AG08396 (cell line): ENCODE measurements at places on chromosomes 3 and 15.

- peak; percentile 93 for DNase-seq
Measured at GRCh38 chr3:8501371-8502131, at the start of gene LMCD1. Gene LMCD1, plus strand, starts transcription at chr3:8501823. Its CDS starts 116 bp downstream, at chr3:8501939.

DNA sequence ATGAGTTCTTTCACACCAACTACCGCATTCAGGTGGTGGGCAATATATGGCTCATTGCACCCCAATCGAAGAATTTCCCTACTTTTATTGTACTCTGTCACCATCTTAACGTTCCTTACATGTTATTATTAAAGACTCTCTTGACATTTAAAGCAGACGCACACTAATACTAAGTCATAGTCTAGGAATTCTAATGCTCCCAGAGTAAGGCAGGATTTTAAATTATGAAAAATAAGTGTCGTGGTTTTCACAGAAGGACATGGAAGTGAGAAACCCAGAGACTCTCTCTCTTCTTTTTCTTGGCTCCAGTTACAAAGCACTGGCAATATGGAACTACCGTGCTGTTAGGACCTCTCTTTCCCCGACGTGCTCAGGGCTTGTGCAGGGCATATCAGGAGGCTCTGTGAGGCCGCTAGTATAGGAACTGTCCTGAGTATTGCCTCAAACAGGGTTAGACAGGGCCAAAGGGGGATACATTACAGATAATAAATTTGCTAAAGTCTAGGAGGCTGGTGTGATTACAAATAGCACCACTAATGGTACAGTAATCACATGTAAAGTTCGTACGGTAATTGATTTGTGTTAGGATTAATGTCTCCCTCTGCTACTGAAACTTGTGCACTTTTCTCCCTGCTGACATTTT, 590.8 kb downstream of the FOXP1 start:
- no peak for DNase-seq

GRCh38 chr3:186193534-186194450, 84.9 kb upstream of the ETV5 start:
- no peak for DNase-seq

DNA sequence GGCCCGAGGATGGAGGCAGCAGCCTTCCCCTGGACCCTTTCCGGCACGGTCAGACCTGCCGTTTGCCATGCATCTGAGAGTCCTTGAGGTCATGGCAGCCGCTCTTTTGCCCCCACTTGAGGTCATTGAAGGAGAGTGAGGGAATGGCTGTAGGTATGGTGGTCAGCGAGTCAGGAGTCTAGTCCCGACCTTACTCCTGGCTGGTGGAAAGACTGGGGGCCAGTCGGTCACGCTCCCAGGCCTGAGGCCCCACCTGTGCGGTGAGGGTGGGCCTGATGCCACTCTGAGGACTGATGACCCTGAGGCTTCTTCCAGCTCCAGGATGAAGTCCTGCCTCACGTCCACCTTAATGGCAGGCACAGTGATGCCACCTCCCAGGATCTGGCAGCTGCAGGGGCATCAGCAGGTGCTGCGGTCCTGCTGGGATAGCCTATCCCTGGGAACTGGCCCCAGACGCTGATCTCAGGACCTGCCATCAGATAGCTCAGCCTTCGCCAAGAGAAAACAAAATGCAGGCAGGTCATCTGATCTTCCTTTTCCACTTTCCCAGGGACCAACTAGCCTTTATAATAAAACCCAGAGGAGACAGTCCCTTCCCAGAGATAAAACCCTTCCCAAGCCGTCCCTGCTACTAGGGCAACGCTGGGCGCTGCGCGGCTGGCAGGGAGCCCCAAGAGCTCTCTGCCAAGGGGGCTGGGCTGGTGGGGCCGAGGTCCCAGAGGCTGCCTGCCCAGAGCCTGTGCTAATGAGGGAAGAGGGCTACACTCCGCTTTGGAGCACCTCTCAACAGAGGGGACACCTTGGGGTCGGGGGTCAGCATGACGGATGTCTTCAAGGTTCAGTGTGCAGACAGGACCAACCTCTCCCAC, 42.2 kb downstream of the TM2D3 start:
- DNase-seq: no peak

DNA sequence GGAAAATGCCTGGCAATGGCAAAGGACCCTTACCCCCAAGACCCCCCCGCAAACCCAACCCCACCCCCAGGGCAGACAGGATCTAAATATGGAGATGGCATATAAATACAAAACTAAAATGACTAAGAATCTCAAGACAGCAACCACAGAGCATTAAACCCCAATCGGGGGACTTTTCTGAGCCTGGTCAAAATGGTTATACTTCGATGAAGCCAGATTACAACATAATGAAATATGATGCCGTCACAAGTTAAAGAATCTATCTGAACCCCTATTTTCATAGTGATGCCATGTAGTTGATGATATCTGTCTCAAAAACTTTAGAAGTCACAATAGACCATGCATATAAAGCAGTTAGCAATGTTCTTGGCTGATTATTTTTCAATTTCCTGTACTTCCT, 223.6 kb downstream of the CGGBP1 start:
- no peak for DNase-seq

DNA sequence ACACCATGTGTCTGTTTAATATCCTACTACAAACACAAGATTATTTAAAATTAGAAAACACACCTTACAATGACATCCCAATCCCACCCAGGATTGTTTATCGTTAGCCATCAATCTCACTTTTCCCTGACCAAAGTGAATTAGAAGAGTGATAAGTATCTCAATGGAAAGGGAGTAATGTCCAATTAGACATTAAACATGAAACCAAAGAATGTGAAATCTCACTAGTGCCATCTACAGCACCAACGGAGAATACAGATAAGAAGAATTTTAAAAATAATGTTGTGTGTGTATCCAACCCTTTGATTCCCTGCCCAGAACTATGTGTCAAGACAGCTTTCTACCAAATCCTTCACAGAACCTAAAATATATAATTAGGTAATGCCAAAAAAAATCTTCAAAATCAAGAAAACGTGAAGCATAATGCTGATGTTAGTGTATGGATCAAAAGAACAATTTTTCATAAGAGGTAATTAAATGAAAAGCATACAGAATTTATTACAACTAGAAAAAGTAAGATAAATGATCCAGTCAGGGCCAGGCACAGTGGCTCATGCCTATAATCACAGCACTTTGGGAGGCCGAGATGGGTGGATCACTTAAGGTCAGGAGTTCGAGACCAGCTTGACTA, 64.2 kb downstream of the SCAPER start:
- DNase-seq: peak; percentile 11
